A549 (cell line): ENCODE measurements at places on chromosomes 16 and 17. TPM values are rescaled to one million over a fixed set of nuclear protein-coding genes. Genes with fewer than 3 reads are reported as not detected.

DNA sequence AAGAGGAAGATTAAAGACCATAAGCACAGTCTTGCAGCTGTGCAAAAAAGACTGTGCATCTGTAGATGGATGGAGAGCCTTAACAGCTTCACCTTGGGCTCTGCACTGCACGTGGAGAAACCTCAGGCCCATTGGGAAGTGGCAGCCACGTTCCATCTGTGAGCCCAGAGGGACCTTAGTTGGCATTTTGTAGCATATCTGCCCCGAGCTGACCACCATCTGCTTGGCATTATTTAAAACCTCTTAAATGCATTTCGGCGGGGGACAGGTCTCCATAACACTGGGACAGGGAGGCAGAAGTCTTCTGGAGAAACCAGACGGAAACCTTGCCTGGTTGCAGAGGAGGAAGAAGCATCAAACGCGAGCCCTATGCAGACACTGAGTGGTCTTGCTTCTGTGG, 345.6 kb downstream of the CPPED1 start:
- DNase-seq = no peak

DNA sequence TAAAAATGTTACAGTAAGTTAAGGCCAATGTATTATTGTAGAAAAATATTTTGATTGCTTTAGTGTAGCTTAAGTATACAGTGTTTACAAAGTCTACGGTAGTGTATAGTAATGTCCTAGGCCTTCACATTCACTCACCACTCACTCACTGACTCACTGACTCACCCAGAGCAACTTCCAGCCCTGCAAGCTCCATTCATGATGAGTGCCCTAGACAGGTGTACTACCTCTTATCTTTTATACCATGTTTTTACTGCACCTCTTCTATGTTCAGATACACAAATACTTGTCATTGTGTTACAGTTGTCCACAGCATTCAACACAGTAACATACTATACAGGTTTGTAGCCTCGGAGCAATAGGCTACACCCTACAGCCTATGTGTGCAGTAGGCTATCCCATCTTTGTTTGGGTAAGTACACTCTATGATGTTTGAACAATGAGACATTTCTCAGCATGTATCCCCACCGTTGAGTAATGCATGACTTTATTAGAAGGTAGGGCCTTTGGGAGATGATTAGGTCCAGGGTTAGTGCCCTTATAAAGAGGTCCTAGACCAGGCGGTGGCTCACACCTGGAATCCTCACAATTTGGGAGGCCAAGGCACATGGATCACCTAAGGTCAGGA, 117.8 kb downstream of the SLC39A11 start:
- DNase-seq = peak; percentile 55

- DNase-seq = no peak
Measured at GRCh38 chr17:75548813-75549212, 23.3 kb downstream of the LLGL2 start.

- DNase-seq = no peak
Measured at GRCh38 chr17:73536700-73537605, 107.3 kb downstream of the SDK2 start.

- no peak for DNase-seq
Measured at GRCh38 chr16:539901-540530, 12.5 kb downstream of the CAPN15 start.

GRCh38 chr17:79563237-79564013, 47.4 kb downstream of the RBFOX3 start:
- DNase-seq = peak; percentile 60

DNA sequence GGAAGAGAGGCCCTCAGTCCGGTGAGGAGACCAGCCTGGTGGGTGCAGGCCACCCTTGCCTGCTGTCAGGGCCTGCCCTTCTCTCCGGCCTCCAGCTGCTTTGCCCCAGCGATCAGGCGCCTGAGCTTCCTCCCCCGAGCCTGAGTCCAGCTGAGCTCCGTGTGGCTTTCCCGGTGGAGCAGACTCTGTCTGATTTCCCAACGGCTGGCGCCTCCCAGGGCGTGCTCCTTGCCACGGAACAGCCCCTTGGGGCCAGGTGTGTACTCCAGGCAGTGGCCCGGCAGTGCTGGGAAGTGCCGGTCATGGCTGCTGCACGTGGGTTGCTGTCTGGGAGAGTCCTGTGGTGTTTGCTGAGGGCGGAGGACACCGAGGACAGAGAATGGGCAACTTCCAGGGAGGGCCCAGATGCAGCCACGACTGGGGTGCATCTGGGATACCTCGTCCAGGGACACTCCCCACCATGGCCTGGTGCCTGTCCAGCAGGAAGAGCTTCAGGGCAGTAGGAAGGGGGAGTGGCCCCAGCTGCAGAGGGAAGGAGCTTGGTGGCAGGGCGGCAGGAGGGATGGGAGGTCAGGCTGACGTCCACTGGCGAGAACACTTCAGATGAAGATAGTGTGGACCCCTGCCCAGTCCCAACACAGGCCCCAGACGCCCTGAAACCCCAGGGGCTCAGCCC, 22.5 kb downstream of the METRNL start:
- no peak for DNase-seq

- peak; percentile 21 for DNase-seq
Measured at GRCh38 chr17:21689604-21690003, 2.7 kb upstream of the KCNJ18 start.

GRCh38 chr16:86697715-86698114, 119.4 kb downstream of the FOXL1 start:
- DNase-seq = no peak

ATP2A3 gene
- 2.5 to 4.1 TPM (median 3.1 TPM) in 3 replicates for polyA plus RNA-seq

CARD14 gene
- polyA plus RNA-seq = 0.08 to 0.26 TPM (median 0.17 TPM) in 3 replicates

LPO gene
- not detected in 3 replicates for polyA plus RNA-seq
